Activated gamma-delta T cell treated with Interleukin-2 at 50 U/mL for 16 hours (primary cell): ENCODE measurements at places on chromosomes 4 and X.

- no peak for DNase-seq
Measured at GRCh38 chrX:65997978-65998717, 41.7 kb downstream of the VSIG4 start.

GRCh38 chrX:151030845-151031244, 47.7 kb downstream of the HMGB3 start:
- DNase-seq: no peak

DNA sequence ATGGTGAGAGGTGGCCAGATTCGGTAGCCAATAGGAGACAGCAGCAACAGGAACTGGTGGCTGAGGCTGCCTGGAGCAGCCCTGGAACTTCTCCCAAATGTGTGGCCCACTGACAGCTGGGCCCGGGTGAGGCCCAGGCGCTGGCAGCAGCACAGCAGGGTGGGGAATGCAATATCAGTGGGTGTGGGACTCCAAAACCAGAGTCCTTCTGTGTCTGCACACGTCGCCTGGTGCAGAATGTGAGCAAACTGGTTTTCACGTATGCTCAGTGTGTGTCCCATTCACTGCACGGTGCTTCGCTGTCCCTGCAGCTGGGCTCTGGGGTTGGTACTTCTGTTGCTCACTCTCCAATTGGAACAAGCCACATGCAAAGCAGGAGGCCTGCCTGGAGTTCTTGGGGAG, 14.4 kb upstream of the CENPU start:
- no peak for DNase-seq

DNA sequence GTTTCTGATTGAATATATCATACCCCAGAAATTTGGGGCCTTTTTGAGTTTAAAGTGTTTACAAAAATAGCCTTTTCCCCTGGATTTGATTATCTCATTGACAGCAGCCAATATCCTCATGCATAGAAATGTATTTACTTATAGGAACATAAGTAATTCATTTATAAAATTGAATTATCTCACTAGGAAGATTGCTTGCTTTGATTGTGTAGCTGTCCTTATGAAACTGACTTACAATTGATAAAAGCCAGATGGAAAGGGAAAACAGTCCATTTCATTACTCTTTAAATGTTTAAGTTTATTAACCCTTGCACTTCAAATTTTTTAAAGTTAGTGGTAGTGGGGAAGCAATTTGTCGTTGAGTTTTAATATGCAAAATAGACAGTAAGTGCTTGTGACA, 310.2 kb upstream of the TBX22 start:
- DNase-seq: no peak

DNA sequence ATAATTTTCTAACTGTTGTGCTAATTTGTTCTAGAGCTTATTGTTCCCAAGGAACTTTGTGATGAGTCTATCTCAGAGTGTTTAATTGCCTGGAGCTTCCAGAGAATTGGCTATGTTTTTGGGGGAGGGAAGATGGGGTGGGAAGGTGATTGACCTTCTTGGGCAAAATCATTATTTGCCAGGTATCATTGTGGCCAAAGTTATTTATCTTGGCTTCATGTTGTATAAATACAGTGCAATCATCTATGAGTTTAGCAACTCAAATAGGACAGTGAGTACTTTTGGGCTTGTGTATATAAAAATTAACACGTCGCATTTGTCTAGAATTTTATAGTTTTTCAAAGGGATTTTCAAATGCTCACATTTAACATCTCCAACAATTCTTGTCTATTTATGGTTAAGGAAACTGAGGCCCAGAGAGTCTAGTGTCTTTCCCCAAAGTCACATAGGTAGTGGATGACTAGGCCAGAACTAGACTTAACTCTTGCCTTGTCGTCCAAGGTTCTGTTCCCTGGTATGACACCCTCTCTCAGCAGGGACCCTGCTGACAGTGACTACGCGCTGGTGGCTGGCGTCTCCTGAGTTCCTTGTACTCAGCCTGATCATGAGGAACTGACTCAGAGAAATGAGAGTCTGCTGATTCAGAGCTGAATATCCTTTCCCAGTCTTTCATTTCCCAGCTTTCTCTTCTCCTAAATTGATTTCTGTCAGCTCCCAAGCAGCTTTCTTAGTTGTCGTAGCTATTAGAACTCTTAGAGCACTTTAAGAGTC, 27.7 kb downstream of the FNIP2 start:
- no peak for DNase-seq

DNA sequence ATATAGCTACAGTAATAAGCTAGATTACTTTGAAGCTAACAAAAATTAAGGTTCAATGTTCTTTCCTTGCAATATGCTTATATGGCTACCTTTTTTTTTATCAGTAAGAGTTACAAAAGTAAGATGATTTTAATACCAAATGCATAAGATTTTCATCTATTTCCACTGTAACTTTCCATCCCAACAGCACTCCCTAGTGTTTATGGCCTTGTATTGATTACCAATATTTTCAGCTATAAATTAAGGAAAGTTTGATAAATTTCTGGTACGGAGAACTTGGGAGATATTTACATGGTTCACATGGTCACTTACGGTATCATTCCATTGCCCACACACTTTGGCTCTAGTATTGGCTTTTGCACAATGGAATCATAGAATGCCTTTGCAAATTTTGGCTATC, 448.9 kb upstream of the PABPC4L start:
- no peak for DNase-seq

DNA sequence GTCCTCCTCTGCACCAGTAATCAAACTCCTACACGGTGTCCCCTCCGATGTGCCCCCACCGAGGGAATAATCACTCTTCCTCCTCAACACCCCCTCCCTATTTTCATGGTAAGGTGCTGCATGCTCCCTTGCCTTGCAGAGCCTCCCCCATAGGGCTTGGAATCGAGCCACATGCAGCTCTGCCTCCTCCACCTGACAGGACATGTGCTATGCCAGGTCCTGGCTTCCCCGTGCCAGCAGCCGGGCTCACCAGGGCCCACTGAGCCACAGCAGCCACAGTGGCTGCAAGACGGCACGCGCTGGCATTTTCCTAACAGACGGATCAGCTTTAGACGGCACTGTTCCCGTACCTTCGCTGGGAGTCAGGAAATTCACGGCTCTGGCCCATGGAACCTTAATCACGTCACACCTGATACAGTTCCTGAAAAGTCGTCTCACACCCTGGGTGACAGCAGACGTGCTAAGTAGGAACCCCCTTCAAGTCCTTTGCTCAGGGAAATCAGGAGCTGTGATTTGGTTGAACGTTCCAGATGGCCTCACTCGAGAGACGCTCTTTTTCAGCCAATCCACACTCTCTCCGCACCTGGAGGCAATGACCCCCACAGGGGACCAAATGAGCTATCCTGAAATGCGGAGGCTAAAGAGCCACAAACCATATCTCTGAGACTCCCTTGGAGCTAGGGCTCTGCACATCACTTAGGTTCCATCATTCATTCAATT, 63.2 kb downstream of the JAKMIP1 start:
- DNase-seq: no peak

- DNase-seq: no peak
Measured at GRCh38 chr4:169707958-169708643, 49.6 kb downstream of the HPF1 start.

GRCh38 chr4:90546114-90546513, 418.9 kb downstream of the CCSER1 start:
- DNase-seq: no peak

DNA sequence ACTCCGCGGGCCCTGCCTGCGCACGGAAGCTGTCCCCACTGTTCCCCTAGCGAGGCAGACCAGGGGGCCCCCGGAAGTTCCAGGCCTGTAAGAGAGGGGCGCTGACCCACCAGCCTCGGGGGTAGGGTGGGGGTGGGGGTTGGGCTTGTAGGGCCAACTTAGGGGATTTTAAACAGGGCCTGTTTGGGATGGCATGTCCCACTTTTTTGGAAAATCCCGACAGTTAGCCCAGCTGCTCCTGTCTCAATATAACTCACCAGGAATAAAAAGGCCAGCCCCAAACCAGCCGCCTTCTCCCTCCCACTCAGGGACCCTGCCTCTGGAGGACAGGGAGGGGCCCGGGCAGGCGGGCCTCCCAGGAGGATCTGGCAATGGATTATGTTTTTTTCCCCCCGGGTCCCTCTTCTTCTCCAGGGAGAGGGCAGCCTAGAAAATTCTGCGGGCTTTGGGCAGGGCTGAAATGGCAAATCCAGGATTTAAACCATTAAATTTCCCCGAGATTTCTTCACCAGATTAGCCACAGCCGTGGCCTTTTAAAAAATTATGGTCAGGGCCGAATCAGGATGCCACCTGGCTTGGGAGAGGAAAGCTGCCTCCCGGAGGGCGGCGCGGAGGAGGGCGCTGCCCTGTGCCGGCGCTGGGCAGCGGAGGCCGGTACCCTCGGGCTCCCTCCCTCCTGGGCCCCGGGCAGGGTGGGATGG, 957 bp downstream of the PPP2R2C start:
- DNase-seq: no peak

DNA sequence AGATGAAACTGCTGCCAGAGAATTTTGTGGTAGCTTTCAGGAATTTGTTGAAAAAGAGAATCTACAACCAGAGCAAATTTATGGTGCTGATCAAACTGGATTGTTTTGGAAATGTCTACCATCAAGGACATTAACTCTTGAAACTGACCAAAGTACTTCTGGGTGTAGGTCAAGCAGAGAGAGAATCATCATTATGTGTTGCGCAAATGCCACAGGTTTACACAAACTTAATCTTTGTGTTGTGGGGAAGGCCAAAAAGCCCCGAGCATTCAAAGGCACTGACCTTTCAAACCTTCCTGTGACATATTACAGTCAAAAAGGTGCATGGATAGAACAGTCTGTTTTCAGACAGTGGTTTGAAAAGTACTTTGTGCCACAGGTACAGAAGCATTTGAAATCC, 2.1 kb downstream of the TIGD2 start:
- no peak for DNase-seq

GRCh38 chr4:159463235-159463634, 360.4 kb downstream of the RAPGEF2 start:
- DNase-seq: no peak

DNA sequence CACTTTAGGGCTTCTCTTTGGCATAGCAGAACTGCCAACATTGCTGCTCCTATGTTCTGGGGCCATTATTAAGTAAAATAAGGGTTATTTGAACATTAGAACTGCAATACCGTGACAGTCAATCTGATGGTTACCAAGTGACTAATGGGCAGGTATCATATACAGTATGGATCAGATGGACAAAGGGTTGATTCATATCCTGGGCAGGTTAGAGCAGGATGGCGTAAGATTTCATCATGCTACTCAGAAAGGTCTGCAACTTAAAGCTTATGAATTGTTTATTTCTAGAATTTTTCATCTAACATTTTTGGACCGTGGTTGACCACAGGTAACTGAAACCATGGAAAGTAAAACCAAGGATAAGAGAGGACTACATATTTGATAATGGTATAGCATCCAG, 40.9 kb downstream of the BRCC3 start:
- DNase-seq: no peak
